Right ventricle myocardium inferior (tissue), 1 donor: ENCODE measurements at places on chromosomes 5 and 9.

GRCh38 chr9:27473111-27473529 lies 51.0 kb upstream of the IFNK start:
- no peak for DNase-seq

GRCh38 chr5:35545190-35545589 lies 72.5 kb upstream of the SPEF2 start:
- no peak for DNase-seq

- DNase-seq, result no peak
These were observed 144.2 kb upstream of the SMARCA2 start for GRCh38 chr9:1870915-1871314.

DNA sequence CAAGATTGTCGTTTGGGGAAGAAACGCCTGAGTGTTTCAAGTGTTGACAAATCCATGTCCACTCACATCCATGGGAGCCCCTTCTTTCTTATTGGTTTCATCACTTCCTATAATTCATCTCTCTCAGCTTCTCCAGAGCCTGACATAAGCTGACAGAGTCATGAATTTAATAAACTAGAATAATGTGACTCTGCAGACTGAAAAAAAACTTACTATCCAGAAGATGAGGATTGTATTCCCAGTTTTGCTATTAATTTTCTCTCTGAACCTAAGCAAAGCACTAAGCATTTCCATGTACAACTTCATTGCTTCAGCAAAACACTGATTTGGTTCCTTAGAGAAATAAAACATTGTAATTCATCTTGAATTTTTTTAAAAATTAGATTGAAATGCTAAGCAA lies 691.8 kb downstream of the MTRR start:
- DNase-seq, result no peak

- DNase-seq, result no peak
These were observed 483.2 kb upstream of the BRINP1 start for GRCh38 chr9:119852390-119852789.
